A549 treated with CpdA at 1 μM for 4 hours (cell line): ENCODE measurements at places on chromosomes 11 and 22. TPM values are rescaled to one million over a fixed set of nuclear protein-coding genes. Genes with fewer than 3 reads are reported as not detected.

ZFPL1 gene
- total RNA-seq, result 32.3 to 37.2 TPM (median 34.7 TPM) in 5 replicates

MMP3 gene
- total RNA-seq, result 0.05 to 0.24 TPM (median 0.07 TPM) in 3 of 5 replicates, not detected in the others

ACTN3 gene
- total RNA-seq, result 0.01 TPM in 1 of 5 replicates, not detected in the others

POU2AF3 gene
- total RNA-seq, result 0.37 to 0.86 TPM (median 0.61 TPM) in 5 replicates

SUSD2 gene
- total RNA-seq, result 49.2 to 65.0 TPM (median 59.3 TPM) in 5 replicates

SCO2 gene
- 1.9 to 6.1 TPM (median 4.8 TPM) in 5 replicates for total RNA-seq

TRIM22 gene
- 0.57 to 1.1 TPM (median 0.82 TPM) in 5 replicates for total RNA-seq

SLC15A3 gene
- not detected in 5 replicates for total RNA-seq

SLC36A4 gene
- total RNA-seq, result 12.4 to 21.4 TPM (median 17.3 TPM) in 5 replicates

CD3G gene
- total RNA-seq, result not detected in 5 replicates

ZNF214 gene
- 0.59 to 1.1 TPM (median 0.95 TPM) in 5 replicates for total RNA-seq

FOLR1 gene
- total RNA-seq, result not detected in 5 replicates

EIF4ENIF1 gene
- 11.2 to 19.0 TPM (median 15.0 TPM) in 5 replicates for total RNA-seq

TEX54 gene
- not detected in 5 replicates for total RNA-seq

FIBIN gene
- total RNA-seq, result not detected in 5 replicates

GRAMD1B gene
- 31.6 to 48.8 TPM (median 46.6 TPM) in 5 replicates for total RNA-seq

C11orf86 gene
- total RNA-seq, result 30.0 to 57.8 TPM (median 47.5 TPM) in 5 replicates

KCNC1 gene
- 0.05 to 0.10 TPM (median 0.06 TPM) in 5 replicates for total RNA-seq

KIAA1671 gene
- 7.0 to 10.8 TPM (median 8.6 TPM) in 5 replicates for total RNA-seq

NXPE2 gene
- not detected in 5 replicates for total RNA-seq

OR4A15 gene
- not detected in 5 replicates for total RNA-seq

IGLL1 gene
- not detected in 5 replicates for total RNA-seq

C11orf52 gene
- total RNA-seq, result not detected in 5 replicates

NEFH gene
- total RNA-seq, result 0.09 to 0.15 TPM (median 0.11 TPM) in 5 replicates

THYN1 gene
- total RNA-seq, result 16.2 to 19.1 TPM (median 18.1 TPM) in 5 replicates

SEC14L2 gene
- 18.4 to 36.4 TPM (median 24.9 TPM) in 5 replicates for total RNA-seq

TSKU gene
- total RNA-seq, result 151 to 208 TPM (median 199 TPM) in 5 replicates

NAALAD2 gene
- not detected in 5 replicates for total RNA-seq

RASL10A gene
- 0.13 to 0.32 TPM (median 0.24 TPM) in 4 of 5 replicates, not detected in the other for total RNA-seq

KRTAP5-3 gene
- not detected in 5 replicates for total RNA-seq

OR56A1 gene
- not detected in 5 replicates for total RNA-seq

C22orf15 gene
- total RNA-seq, result not detected in 5 replicates
